ENCODE measurements at places on chromosomes 4 and X.

- DNase-seq = no peak
Observed at GRCh38 chr4:82694046-82694445, 104.5 kb downstream of the SCD5 start.

GRCh38 chrX:108167211-108167872, 75.8 kb downstream of the ATG4A start:
- DNase-seq = no peak

DNA sequence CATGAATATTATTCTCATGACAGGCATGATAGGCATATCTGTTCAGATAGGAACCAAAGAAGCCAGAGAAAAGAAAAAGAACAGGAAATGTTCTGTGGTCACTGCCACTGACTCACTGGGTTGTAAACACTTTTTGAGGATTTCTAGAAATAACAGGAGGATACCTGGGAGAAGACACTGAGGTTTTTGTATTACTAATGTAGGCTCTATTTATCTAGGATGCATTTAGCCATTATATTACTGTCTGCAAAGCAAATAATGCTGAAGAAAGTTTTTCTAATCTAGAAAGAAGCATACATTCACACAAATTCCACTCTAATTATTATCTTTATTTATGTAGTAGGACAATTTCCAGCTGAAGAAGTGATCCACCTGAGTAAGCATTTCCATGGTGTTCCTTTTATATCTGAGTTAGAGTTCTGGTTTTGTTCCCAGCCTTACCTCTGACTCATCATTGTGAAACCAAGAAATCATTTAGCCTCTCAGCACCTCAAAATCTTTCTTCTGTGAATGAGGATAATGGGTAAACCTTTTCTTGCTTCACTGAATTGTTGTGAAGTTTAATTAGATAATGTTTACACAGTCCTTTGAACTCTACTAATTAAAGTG, 40.2 kb upstream of the EPGN start:
- DNase-seq = no peak

DNA sequence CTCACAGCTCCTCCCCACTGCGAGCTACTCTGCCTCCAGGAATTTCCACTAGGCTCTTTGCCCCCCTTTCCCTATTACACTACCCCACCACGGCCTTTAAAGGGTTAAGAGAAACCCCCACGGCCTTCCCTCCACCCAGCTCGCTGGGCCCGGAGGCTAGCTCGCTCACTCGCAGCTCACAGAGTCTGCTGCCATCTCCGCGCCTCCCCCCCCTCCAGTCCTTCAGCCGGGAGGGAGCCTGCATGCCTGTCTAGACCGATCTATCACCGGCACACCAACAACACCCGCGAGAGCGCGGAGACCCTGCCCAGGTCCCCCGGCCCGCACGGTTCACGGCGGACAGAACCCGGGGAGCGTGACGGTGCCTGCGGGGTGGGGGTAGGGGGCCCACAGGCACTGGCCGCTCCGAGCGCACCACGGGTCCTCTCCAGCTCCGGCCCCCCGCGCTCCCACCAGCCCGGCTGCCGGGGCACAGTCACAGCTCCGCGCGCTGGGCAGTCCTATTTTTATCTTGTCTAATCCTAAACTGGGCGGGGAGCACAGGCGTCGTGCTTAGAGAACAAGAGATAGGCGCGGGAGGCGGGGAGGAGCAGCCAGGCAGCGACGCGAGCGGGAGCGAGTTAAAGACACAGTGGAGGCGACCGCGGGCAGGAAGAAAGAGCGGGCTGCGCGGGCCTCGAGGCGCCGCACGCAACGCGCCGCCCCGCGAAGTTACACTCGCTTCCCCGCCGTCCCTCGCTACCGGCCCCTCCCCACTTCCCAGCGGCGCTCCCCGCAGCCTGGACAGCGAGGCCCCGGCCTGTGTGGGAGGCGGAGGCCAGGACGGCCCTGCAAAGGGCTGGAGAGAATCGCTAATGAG, 3.5 kb downstream of the BCOR start:
- no peak for DNase-seq

- no peak for DNase-seq
Observed at GRCh38 chrX:17579026-17579425, 158.3 kb upstream of the SCML1 start.

Measured in GM18507 (cell line).